ENCODE measurements at places on chromosomes 5 and 9.

GRCh38 chr5:41083306-41083705, 12.2 kb upstream of the MROH2B start:
- DNase-seq: no peak

GRCh38 chr5:180302256-180302655, 10.4 kb upstream of the MAPK9 start:
- DNase-seq: no peak

DNA sequence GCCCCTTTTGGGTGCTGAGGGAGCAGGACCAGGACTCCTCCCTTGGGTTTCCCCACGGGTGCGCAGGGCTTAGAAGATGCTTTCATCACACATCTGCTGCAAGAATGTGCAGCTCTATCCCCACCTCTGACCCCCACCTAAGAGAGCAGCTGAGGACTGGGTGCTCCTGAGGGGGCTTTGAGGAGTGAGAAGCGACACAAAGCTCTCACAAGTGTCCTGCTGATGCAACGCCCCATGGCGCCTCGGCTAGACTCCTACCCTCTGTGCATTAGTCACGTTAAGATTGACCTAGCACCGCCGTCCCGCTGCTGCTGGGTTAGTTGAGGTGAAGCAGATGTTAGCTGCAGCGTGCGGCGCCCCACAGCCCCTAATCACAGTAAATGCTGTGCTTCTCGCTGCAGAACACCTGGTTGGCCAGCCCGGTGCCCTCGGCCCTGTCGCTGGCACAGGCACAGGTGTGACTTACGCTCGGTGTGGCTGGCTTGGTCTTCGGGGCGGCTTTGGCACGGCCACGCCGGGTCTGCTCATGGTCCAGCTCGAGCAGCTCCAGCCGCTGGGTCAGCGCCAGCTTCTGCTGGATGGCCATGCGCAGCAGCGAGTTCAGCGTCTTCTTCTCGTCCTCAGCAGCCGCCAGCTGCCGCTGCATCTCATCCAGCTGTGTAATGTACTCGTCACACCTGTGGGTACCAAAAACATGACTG, 45.0 kb upstream of the IPPK start:
- no peak for DNase-seq

GRCh38 chr9:27088981-27089380, 20.0 kb upstream of the TEK start:
- no peak for DNase-seq

GRCh38 chr5:136726506-136726905, 361.2 kb upstream of the TRPC7 start:
- no peak for DNase-seq

GRCh38 chr5:13510616-13511015, 433.9 kb downstream of the DNAH5 start:
- no peak for DNase-seq

DNA sequence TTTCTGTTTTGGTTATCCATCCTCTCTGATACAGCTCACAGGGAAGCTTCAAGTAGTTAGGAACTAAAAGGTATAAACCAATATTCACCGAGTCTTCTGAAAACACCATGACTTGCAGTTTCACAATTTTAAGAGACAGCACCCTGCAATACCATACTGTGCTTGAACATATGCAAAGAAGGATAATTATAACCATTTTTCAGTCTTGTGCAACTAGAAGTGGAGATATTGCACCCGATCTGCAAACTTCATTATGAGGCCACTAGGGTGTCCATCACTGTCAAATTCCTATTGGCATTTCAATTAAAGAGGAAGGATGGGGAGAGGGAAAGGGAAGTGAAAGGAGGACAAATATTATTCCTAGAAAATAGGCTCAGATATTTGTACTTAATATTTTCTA, 32.4 kb upstream of the CEP120 start:
- no peak for DNase-seq

DNA sequence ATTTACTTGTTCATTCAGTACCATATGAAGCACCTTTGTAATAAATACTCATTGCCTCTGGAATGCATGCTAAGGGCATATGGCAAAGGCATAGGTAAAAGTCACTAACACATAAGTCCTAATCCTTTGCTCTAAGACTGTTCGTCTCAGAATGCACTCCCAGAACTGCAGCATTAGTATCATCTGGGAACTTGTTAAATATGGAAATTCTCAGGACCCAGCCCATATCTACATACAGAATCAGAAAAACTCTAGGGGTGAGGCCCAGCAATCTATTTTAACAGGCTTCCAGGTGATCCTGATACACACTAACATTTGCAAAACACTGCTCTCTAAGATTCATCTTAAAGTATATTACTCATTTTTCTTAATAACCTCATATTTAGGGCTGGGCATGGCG, 113.8 kb upstream of the CDH6 start:
- no peak for DNase-seq

DNA sequence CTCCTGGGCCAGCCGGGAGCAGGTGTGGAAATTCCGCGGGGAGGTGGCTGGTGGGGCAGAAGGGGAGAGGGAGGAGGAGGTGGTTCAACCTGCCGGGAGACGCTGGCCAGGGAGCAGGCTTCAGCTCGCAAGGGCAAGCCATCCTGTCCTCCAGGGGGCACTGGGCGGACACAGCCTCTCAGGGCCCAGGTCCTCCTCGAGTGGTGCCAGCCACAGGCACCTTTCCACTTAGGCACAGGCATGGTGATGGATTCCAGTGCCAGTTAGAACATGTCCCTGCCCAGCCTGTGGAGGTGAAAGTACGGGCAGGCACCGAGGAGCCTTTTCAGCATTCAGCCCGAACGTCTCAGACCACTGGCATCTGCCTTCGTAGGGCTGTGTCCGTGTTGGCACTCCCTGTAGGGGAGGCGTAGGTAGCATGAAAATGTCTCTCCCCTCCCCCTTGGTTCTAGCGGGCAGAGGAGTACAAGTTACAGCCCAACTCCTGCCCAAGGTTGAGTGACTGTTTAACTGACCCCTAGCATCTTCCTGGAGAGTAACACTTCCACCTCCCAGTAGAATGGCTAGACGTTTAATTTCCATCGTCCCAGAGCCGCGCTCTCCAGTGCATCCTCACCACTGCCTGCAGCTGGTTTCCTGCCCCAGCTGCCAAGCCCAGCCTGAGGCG, 48.9 kb downstream of the DAB2IP start:
- DNase-seq: no peak

DNA sequence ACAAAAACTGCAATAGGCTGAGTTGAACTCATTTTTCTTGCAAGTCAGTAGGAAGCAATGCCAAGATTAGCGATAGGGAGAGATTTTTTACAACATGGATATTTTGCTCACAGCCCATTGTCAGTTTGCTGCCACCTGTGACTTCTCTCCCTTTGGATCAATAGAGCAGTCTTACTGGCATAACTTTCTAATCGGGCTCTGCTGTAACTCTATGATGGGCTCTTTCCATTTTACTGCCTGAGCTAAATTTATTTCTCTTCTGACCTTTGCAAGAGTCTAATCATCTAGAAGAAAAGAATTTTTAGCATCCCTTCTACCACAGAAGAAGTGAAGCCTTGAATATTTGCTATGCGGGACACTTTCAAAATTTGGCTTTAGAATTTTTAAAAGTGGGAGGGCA, 53.6 kb upstream of the SGCD start:
- no peak for DNase-seq

DNA sequence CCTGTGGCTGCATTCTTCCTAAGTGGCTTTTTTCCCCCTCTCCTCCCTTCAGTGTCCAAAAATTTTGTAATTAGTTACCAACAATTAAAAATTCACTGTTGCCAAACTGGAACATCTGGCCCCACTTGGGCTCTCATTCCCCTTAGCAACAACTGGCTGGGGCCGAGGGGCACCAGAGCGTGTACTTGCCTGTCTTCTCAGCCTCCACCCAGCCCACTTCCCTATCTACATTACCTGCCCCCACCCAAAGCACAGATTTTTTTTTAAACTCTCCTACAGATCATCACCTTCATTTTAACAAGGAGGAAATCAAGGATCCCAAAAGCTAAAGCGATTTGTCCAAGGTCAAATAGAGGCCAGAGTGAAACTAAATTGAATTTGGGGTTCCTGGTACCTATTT, 278.8 kb downstream of the EBF1 start:
- no peak for DNase-seq

GRCh38 chr9:83622433-83622938, 457 bp upstream of the IDNK start:
- no peak for DNase-seq

- DNase-seq: peak; percentile 73
Measured at GRCh38 chr5:180328296-180329137, 24.6 kb downstream of the GFPT2 start.

GRCh38 chr5:114447084-114447773, 85.4 kb downstream of the KCNN2 start:
- no peak for DNase-seq

DNA sequence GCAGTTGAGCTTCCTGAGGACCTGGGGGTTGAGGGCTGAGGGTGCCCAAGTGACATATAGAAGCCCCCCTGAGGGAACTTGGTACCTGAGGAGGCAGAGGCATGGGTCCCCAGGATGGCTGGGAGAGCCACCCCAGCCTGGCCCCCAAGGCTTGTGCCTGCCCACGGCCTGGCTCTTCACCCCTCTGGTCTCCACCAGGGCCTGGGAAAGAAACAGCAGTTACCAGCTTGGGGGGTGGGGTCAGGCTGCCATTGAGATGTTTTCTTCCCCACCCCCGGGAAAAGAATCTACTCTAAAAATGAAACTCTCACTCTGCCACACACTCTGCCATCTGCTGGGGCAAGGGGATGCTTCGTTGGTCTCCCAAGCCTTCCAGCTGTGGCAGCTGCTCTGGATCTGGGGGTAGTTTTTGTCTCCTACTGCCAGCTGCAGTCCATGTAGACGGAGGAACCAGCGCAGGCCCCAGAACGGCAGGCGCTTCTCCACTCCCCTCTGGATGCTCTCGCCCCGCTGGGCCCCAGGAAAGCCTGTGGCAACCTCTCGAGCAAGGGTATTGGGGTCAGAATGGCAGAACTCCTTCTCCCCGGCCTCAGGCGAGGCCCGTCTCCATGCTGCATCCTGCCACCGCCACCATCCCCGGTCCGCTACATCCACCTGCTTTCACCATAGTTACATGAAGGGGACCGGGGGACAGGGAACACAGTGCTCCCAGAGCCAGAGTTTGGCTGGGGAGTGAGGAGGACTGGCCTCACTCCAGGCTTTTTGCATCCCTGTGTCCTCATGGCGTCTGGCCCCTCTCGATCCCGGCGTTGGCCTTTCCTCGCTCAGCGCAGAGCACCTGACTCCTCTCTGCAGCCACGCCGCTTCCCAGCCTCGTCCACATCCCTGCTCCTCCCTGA, 123.5 kb downstream of the DAB2IP start:
- DNase-seq: no peak

DNA sequence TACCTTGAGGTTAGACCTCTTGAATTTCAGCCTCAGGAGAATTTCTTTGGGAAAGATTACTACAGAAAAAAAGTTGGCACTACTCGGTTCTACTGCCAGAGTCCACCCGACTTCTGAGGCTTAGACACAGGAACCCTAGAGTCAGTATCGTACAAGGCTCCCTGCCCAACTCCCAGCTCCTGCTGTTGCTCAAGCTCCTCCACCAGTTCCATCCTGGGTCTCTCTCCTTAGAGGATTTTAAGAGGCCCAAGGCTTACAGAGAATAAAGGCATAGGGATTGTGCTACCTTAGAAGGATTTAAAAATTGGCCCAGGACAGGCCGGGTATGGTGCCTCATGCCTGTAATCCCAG, 29.0 kb upstream of the SSBP2 start:
- DNase-seq: no peak

GRCh38 chr9:76893395-76893932, 12.4 kb downstream of the PRUNE2 start:
- no peak for DNase-seq

GRCh38 chr5:45454114-45454513, 242.1 kb downstream of the HCN1 start:
- DNase-seq: no peak

- no peak for DNase-seq
Measured at GRCh38 chr5:96338624-96339415, 94.2 kb downstream of the PCSK1 start.

- DNase-seq: no peak
Measured at GRCh38 chr9:14096258-14096922, 217.6 kb downstream of the NFIB start.

DNA sequence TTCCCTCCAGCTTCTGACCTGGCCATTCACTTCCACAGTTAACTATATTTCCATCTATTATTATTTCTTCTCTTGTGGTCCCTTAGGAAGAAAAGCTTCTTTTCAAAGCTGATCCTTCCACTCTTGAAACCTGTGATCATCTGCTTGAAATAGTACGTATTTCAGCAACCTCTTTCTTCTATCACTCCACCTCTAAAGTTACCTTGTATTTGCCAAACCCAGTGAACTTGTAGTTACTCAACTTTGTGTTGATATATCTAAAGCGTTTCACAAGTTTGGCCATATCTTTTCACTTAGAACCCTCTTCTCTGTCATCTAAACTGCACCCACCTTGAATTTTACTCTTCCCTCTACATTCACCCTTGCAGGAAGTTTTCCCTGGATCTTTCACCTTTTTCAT, 173.8 kb upstream of the RAD23B start:
- no peak for DNase-seq

DNA sequence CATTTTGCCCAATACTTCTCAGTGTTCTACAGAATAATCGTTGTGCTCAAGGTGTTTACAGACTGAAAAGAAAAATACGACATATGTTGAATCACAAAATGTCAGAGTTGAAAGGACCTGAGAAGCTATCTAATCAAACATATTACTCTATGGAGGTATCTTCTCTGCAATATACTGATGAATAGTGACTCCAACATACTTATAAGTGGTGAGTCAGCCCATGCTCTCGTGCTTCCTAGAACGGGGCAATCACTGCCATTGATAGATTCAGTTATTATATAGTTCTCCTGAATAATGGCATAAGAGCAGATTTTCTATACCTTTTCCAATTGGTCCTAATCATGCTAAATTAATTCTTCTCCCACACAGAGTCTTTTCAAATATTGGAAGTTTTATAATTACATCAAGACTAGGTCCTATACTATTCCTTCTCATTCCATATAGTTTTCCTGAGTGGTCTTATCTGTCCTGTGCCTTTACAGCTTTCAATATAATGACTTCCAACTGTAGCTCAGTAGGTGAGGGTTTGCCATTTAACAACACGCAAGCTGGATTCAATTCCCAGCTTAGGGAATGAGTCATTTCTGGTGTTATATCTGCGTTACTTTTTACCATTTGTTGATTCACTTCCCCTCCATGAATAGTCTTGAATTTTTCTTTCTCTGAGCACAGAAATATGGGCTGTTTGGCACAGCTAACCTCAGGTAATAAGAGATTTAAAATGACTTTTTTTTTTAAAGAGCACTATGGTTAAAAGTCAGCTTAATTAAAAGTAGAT, 81.1 kb downstream of the PLK2 start:
- DNase-seq: no peak

GRCh38 chr5:135393229-135393628, 5.8 kb downstream of the MACROH2A1 start:
- no peak for DNase-seq

Measured in stimulated activated CD8-positive, alpha-beta memory T cell treated with anti-CD3 and anti-CD28 coated beads, Interleukin-4, amount 100 ng/mL, for 1 hour (primary cell).